Endodermal cell (in vitro differentiated cells): ENCODE measurements at places on chromosomes 4 and X. TPM values are rescaled to one million over a fixed set of nuclear protein-coding genes. Genes with fewer than 3 reads are reported as not detected.

GRCh38 chrX:68307769-68308168, 125.5 kb downstream of the OPHN1 start:
- H3K36me3 ChIP-seq = no peaks in the 10 kb centered on the region
- H3K27me3 ChIP-seq = no peaks in the 10 kb centered on the region
- no peak for DNase-seq
- H3K4me3 ChIP-seq = no peak overlapping the region
- no peak overlapping the region for H3K27ac ChIP-seq
- H3K4me1 ChIP-seq = no peaks in the 10 kb centered on the region

Gene GALNTL6
- total RNA-seq = 0.11 TPM in 1 of 2 replicates, not detected in the other

DNA sequence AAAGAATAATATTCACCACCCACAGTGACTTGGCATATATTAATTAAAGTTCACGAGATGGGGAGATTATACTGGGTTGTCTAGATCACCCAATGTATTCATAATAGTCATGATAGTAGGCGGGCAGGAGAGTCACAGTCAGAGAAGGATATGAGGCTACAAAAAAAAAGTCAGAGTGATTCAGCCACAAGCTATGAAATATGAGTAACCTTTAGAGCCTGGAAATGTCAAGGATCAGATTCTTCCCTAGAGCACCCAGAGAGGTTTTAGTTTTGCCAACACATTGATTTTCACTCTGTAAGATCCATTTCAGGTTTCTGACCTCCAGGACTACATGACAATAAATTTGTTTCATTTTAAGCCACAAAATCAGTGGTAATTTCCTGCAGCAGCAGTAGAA, 501.9 kb downstream of the GABRG1 start:
- no peaks in the 10 kb centered on the region for H3K36me3 ChIP-seq
- no peak overlapping the region for H3K27ac ChIP-seq
- no peak for DNase-seq
- peaks cover 5% of the 10 kb centered on the region for H3K4me1 ChIP-seq
- H3K27me3 ChIP-seq = no peaks in the 10 kb centered on the region

DNA sequence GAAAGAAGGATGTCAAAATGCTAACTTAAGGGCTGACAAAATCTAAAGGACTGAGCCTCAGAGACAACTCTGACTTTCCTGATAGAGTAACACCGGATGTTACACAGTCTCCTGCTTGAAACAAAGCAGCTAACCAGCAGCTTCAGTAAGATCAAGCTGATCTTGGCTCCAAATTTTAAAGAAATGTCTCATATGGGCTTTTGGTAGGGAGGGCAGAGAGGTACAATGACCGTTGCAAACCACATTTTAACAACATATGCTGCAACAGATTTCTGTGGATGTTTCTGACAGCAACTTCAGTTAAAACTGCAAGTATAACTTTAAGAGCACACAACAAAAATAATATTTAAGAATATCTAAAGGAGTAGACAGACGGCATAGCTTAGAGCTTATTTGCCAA, 9.1 kb downstream of the RPGR start:
- H3K4me1 ChIP-seq = no peaks in the 10 kb centered on the region
- H3K27ac ChIP-seq = no peak overlapping the region
- no peak for DNase-seq
- H3K4me3 ChIP-seq = no peak overlapping the region
- peaks cover 3% of the 10 kb centered on the region for H3K36me3 ChIP-seq

- H3K4me1 ChIP-seq = peaks cover 12% of the 10 kb centered on the region
- no peaks in the 10 kb centered on the region for H3K36me3 ChIP-seq
- peak overlapping the region; percentile 98 for H3K27ac ChIP-seq
- peak overlapping the region; percentile 97 for H3K4me3 ChIP-seq
Measured at GRCh38 chr4:140152751-140153418, 1.1 kb downstream of the MAML3 start.

DNA sequence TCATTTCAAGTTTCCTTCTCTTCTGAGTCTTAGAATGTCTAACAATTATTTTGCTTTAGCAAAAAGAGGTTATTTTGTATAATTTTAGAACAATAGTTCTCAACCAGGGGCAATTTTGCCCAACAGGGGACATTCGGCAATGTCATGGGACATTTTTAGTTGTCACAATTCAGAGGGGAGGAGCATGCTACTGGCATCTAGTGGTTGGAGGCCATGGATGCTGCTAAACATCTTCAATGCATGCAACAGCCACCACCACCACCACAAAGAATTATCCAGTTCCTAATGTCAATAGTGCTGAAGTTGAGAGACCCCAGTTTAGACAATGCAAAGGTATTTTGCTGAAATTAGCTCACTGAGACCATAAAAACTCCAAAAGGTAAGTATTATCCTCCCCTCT, 122.5 kb downstream of the ARHGAP6 start:
- DNase-seq = no peak
- H3K27ac ChIP-seq = no peak overlapping the region
- H3K4me1 ChIP-seq = no peaks in the 10 kb centered on the region
- H3K4me3 ChIP-seq = no peak overlapping the region

Gene MSN
- total RNA-seq = 188 and 193 TPM in 2 replicates

DNA sequence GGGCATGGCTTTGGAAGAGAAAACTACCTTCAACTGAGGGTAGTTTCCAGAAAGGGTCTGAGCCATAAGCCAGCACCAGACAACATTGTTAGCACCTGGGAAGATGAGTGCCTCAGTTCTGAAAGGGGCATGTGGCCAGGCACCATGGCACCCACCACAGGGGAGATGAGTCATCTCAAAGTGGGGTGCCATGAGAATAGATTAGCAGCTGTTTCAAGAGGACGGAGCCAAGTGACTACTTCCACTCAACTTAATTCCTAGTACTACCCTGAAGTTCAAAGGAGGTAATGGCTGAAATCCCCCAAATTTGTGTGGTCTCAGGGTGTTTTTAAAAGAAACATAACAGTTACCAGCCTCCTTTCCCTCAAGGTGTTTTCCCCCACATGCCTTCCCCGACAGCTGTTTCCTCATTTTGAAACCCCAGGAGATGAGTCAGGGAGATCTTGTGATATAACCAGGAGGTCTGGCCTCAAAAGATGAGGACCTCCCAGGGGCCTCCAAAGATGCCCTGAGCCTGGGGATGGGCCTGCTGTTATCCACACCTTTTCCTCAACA, 27.8 kb upstream of the FTHL17 start:
- H3K4me1 ChIP-seq = no peaks in the 10 kb centered on the region
- no peak overlapping the region for H3K27ac ChIP-seq
- H3K27me3 ChIP-seq = no peaks in the 10 kb centered on the region
- no peak for DNase-seq
- H3K36me3 ChIP-seq = no peaks in the 10 kb centered on the region

Gene PWWP3B
- total RNA-seq = 0.81 and 0.93 TPM in 2 replicates

DNA sequence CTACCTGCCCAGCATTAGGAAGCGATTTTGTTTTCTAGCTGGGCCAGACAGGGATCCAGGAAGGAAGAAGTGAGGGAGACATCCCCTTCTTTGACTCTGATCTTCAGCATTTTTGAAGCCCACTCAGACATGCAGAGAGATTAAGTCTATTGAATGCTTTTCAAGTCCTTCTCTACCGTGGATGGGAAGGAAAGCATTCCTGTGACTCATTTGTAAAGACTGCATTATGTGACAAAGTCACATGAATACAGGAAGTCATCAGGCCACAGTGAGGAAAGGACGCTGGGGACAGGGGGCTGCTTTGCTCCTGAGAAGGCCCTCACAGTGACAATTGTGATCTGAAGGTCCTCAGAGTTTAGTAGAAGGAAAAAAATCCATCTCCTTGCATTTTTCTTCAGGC, 67.4 kb upstream of the GBA3 start:
- no peak overlapping the region for H3K4me3 ChIP-seq
- DNase-seq = peak; percentile 72
- H3K36me3 ChIP-seq = no peaks in the 10 kb centered on the region

GRCh38 chr4:42655269-42655637, 1.7 kb downstream of the ATP8A1 start:
- DNase-seq = no peak
- no peak overlapping the region for H3K27ac ChIP-seq
- peak overlapping the region; percentile 91 for H3K4me3 ChIP-seq
- no peaks in the 10 kb centered on the region for H3K36me3 ChIP-seq

Gene ATP2B3
- not detected in 3 replicates for total RNA-seq

- H3K4me3 ChIP-seq = no peak overlapping the region
- H3K27ac ChIP-seq = no peak overlapping the region
- DNase-seq = no peak
- H3K27me3 ChIP-seq = peaks cover 23% of the 10 kb centered on the region
- no peaks in the 10 kb centered on the region for H3K36me3 ChIP-seq
Measured at GRCh38 chrX:39814391-39814790, 283.4 kb downstream of the BCOR start.
